ENCODE measurements at places on chromosomes 16 and 17. TPM values are rescaled to one million over a fixed set of nuclear protein-coding genes. Genes with fewer than 3 reads are reported as not detected.

Gene SP2
- 3.9 TPM for total RNA-seq

Gene ACE
- total RNA-seq = 8.7 TPM

Gene CDRT15
- not detected for total RNA-seq

Gene PPP1R27
- total RNA-seq = not detected

Gene RAC3
- 46.8 TPM for total RNA-seq

Gene JPT1
- total RNA-seq = 705 TPM

Gene PERCC1
- total RNA-seq = not detected

Gene SLC35G6
- total RNA-seq = not detected

Gene RNF213
- total RNA-seq = 71.4 TPM

Gene HAGHL
- total RNA-seq = 19.4 TPM

Gene SYT17
- total RNA-seq = 11.8 TPM

Gene SCNN1G
- 6.3 TPM for total RNA-seq

Data from PC-3 (cell line).